ENCODE measurements at places on chromosomes 1 and 21.

GRCh38 chr1:74334147-74334546 is 99.0 kb downstream of the TNNI3K start:
- DNase-seq, result no peak

- no peak for DNase-seq
Measured at GRCh38 chr1:19068639-19069276, 112.3 kb upstream of the IFFO2 start.

GRCh38 chr21:45542242-45542666 is at the start of gene SLC19A1:
SLC19A1 (minus strand) TSS chr21:45542440; CDS start chr21:45537959, 4,481 bp downstream.
- DNase-seq, result peak; percentile 59

- no peak for DNase-seq
Measured at GRCh38 chr1:34713443-34713842, 41.4 kb upstream of the GJB5 start.

GRCh38 chr21:45367402-45368351 is 37.3 kb upstream of the COL18A1 start:
- no peak for DNase-seq

- no peak for DNase-seq
Measured at GRCh38 chr1:42258218-42258617, 76.8 kb downstream of the FOXJ3 start.

- no peak for DNase-seq
Measured at GRCh38 chr1:201229771-201230635, 39.4 kb downstream of the IGFN1 start.

GRCh38 chr1:74467786-74468377 is 44.5 kb downstream of the LRRC53 start:
- DNase-seq, result no peak

DNA sequence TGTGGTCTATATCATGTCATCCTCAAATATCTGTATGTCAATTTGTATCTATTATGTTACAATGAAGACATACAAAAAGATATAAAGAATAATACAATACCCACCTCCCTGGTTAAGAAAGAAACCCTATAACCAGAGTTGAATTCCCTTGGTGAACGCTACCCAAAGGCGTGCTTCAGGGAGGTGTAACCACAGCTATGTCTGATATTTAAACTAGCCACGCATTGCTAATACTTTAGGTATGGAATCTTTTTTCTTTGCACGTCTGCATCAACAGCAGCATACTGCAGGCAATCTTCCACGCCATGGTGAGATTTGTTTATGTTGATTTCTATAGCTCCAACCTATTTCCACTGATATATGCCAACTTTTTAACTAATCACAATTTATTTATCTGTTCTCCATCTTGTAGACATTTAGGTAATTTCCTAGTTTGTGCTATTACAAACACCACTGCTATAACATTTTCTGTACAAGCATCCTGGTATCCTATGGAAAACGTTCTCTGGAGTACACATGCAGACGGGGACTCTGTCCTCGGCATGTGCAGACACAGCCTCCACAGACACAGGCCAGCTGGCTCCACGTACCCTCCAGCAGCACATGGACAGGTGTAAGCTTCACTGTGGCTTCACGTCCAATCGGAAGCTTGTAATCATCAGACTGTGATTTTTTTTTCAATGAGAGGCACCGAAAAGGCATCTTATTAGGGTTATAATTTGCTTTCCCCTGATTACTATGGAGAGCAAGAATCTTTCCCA is 58.5 kb downstream of the HSF2BP start:
- DNase-seq, result no peak

DNA sequence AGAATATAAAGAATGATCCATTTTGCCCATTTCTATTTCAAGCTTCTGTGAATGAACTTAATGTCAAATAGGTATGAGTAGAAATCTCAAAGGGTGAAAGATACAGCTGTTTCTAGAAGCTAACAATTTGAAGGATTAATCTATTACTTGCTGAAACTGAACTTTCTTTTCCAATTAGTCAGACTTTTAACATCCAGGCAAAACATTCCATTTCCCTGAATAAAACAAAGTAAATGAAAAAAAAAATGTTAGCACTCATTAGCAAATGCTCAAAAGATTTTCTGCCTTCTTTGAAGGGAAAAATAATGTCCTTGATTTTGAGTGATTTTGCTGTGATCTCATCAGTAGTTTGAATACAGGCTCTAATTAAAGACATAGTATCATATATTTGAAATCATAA is 447.6 kb upstream of the PRMT6 start:
- DNase-seq, result no peak

DNA sequence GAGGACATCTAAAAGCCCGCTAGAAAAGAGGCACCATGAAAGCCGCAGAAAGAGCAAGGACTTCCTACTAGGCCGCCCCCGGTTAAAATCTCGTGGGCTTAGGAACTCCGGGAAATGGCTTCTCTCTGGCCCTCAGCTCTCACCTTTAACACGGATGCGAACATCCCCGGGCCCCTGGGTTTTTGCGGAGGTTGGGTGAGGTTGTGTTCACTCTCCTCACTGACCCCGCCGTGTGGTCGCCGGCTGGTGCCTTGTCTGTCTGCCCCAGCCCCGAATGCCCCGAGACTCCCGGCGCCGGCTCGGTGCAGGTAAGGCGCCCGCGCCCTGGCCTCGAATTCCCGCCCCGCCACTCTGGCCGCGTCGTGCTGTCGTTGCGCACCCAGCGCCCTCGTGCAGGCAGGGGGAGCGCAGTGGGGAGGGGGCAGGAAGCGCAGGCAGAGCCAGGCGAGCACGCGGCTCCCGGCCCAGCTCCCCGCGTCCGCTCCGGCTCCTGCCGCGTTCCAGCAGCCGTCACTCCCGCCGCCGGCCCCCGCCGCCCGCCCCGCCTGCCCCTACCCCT is at the start of gene SHISAL2A:
Gene SHISAL2A (plus strand): TSS at position 437 of the 559 bp plus-strand sequence. CDS start 326 bp downstream, outside the sequence.
- DNase-seq, result peak; percentile 34

DNA sequence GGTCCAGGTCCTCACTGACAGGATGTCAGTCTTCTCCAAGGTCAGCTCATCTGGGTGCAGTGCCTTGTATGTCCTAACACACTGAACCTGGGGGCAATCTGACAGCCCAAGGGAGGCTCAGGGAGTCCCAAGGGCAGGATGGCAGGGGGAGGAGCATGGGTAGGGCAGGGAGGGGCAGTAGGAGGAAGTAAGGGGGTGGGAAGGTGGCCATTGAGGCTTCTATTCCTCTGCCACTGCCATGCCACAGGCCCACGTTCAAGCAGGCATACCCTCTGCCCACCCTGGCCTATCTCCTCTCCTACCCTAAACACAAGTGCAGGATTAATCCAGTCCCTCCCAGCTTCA is 13.3 kb downstream of the ARHGEF19 start:
- DNase-seq, result no peak

DNA sequence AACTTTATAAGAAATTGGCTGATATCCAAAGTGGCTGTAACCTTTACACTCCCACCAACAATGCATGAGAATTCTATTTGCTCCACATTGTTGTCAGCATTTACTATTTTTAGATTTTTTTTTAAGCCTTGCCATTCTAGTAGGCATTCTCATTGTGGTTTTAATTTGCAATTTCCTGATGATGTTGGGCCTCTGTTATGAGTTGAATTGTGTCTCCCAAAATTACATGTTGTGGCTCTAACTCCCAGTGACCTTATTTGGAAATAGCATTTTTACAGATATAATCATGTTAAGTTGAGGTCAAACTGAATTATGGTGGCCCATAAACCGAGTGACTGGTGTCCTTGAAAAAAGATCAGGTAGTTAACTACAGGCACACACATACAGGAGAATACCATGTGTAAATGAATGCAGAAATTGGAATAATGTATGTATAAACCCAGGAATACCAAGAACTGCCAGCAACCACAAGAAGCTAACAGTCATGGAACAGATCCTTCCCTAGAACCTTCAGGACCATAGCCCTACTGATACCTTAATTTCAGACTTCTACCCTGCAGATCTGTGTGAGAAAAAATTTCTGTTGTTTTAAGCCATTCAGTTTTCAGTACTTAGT is 348.8 kb upstream of the DAB1 start:
- DNase-seq, result no peak

DNA sequence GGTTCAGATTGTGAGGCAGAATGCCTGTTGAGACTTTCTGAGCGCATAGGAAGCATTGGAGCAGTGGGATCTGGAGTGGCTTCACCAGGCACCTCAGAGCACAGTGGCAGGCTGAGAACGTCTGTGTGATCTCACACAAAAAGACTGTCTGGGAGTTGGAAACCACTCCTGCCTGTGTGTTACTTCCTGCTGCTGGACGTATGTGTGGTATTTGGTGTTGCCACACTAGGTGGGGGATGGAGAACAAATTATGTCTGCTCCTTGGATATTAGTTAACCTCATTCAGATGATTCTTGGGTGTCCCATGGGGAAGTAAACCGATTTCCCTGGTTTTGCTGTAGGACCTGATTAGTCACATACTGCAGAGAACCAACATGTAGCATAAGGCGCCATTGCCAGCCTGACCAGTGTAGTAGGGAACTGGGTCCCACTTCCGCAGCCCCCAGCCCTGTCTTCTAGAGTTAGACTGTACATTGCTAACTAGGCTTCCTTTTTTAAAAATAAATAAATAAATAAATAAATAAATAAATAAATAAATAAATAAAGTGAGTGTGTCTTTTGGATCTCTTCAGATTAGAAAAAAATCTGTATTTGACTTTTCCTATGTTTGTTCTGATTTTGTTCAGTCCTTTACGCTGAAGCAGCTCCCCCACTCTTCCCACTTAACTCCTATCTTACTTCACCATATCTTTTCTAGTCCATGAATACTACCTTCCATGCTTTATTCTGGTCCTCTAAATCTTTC is 26.9 kb downstream of the UCK2 start:
- no peak for DNase-seq

- DNase-seq, result no peak
Measured at GRCh38 chr1:110118636-110119396, 6.6 kb downstream of the UBL4B start.

GRCh38 chr1:170041423-170042192 is 32.9 kb downstream of the KIFAP3 start:
- DNase-seq, result no peak

DNA sequence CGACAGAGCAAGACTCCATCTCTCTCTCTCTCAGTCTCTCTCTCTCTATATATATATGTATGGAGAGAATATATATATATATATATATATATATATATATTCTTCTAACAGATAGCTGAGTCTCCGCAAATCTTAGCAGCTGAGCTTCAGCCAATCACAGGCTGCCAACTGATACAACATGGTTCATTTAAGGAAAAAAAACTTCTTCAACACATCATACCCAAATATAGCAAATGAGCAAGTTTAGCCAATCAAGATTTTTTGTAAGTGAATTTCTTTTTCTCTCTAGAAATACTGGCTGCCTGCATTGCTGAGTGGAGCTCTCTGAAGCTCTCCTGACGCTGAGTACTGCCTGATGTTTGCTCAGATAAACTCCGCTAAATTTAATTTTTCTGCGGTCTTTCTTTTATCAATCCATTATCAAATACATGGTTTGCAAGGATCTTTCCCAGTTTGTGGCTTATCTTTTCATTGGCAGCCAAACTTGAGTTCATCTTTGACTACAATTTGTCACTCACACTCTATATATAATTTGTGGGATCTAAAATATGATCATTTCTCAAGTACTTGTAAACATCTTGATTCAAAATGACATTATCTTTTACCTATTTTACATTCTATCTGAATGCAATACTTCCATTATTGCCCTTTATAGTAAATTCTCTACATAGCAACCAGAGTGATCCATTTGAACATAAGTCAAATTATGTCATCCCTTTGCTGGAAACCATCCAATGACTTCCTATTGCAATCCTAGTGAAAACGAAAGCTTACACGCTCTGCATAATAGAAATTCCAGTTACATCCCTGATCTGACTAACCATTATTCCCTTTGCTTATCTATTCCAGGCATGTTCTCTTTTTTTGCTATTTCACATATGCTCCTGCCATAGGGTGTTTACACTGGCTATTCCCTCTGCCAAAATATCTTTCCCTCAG is 2131.7 kb downstream of the MRPL39 start:
- no peak for DNase-seq

- DNase-seq, result no peak
Measured at GRCh38 chr21:28614791-28615190, 377.9 kb downstream of the LTN1 start.

- no peak for DNase-seq
Measured at GRCh38 chr21:17613242-17613676, 558 bp upstream of the BTG3 start.

- DNase-seq, result no peak
Measured at GRCh38 chr21:25700741-25701140, 34.0 kb downstream of the ATP5PF start.

GRCh38 chr1:219806020-219806419 is 122.3 kb downstream of the SLC30A10 start:
- DNase-seq, result no peak

DNA sequence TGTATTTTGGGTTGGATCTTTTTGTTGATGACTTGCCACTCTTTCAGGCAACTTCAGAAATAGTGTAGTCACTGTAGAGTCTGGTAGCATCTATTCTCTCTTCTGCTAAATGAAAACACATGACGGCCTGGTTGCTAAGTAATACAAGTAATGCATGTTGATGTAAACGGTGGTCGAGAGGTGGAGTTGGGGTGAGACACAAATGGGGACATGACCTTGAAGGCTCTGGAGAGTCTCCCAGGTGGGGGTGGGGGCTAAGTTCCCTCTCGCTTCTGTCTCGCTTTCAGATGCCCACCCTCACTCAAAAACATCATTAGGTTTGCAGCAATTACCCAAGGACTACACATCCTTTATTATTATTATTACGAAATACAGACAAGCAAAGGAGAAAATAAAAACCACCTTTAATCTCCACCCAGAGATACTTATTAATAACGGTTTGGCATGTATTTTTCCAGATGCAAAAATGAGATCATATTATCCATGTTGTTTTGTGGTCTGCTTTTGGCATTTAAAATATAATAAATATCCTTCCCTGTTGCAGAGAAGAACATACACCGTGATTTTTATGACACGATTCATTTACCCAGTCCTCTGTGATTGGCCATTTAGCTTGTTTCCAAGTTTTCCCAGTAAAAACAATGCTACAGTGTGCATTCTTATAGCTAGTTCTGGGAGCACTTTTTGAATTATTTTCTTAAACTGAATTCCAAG is 138.1 kb downstream of the MIS18A start:
- no peak for DNase-seq

- no peak for DNase-seq
Measured at GRCh38 chr1:3821004-3821403, 24.7 kb upstream of the LRRC47 start.

GRCh38 chr1:238052496-238053266 is 162.0 kb upstream of the ZP4 start:
- DNase-seq, result no peak

DNA sequence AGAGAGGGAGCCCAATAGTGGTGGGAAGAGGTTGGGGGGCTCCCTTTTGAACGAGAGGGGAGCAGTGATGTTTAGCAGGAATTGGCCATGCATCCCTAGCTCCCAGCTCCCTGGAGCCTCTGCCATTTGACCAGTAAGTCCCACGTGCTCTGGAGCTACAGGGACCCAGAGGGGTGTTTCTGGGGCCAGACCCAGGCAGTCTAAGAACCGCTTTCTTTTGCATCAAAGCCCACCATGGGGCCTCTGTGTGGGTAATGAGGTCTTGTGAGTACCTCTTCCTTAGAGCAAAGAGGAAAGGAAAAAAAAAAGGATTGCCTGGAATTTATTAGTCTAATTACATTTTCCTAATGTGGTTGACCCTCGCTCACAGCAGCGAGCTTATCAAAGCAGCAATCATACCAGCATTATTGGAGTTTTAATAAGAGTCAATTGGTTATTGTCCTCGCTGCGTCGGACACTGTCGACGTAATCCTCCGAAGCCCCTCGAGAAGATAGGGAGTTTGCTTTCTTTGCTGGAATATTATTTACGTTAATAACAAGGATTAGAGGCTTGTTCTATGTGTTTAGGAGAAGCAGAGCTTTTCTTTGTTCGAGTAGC is 17.6 kb downstream of the ACTL8 start:
- no peak for DNase-seq

All from stimulated activated CD4-positive, alpha-beta T cell treated with anti-CD3 and anti-CD28 coated beads, Interleukin-1b, Interleukin-23, amount 100 ng/mL, for 1 hour (primary cell).